ENCODE measurements at places on chromosomes 3 and 15.

GRCh38 chr3:150183678-150184425 is 213.2 kb upstream of the PFN2 start:
- DNase-seq, result peak; percentile 58

DNA sequence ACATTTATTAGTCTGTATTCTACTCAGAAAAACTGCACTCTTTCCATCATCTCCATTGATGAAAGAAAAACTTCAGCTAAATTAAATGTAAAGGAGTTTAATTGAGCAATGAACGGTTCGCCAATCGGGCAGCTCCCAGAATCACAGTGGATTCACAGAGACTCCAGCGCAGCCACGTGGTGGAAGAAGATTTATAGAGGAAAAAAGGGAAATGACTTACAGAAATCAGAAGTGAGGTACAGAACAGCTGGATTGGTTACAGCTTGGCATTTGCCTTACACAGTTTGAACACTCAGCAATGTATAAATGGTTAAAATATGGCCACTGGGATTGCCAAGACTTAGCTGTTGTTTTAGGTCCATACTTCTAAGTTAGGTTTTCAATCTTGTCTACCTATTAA is 2.8 kb upstream of the SUCLG2 start:
- DNase-seq, result no peak

GRCh38 chr3:157201648-157202278 is 41.8 kb upstream of the CCNL1 start:
- DNase-seq, result peak; percentile 68

DNA sequence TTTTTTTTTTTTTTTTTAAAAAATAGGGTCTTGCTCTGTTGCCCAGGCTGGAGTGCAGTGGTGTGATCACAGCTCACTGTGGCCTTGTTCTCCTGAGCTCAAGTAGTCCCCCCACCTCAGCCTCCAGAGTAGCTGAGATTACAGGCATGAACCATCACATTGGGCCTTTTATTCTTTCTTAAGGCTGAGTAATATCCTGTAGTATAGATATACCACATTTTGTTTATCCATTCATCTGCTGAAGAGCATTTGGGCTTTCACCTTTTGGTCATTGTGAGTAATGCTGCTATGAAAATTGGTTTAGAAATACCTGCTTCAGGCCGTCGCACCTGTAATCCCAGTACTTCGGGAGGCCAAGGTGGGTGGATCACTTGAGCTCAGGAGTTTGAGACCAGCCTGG is 42.6 kb downstream of the PAQR5 start:
- no peak for DNase-seq

DNA sequence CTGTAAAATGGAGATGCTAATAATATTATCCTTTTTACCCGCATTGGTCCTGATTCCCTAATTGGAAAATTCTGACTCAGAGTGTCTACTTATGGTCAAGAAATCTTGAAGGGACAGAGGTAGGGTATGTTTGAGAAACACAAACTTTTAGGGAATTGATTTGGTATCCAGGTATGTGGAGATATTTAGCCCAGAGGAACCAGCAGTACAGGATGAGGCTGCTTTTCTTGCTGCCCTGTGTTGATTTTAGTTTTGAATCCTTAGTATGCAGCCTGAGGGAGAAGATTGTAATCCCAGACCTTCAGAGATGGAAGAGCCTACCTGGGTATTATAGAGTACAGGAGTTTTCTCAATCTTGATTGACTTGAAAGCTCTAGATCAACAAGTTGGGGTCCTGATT is 569.1 kb downstream of the PDCD6IP start:
- no peak for DNase-seq

GRCh38 chr15:63912061-63912615 is 78.4 kb upstream of the HERC1 start:
- no peak for DNase-seq

GRCh38 chr3:81218023-81218422 is 543.4 kb downstream of the GBE1 start:
- DNase-seq, result no peak

DNA sequence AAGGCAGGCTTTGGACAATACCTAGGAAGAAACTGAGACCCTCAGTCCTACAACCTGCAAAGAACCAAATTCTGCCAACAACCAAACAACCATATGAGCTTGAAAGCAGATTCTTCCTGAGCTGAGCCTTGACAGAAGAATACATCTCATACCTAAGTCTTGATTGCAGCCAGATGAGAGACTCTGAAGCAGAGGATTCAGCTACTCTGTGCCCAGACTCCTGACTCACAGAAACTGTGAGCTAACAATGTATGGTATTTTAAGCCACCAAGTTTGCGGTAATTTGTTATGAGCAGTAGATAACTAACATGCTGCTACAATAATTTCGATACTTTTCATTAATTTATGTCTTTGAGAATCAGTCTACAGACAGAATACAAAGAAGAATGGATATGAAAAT is 325.1 kb upstream of the CBLB start:
- no peak for DNase-seq

DNA sequence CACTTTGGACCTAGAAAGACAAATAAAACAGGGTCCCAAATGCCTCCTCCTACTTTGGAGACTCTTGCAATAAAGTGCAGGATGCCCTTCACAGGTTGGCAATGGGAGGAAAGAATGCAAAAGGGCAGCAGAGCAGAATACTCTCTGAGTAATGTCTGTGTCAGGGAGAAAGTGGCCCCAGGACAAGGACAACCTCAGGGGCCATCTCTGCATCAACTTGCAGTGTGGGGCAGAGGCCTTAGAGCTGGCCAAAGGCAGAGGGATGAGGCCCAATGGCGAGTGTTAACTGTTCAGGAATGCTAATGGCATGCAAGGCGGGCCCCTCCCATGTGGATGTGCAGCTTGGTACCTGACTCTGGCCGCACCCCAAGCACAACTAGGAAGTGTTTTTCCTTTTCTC is 8.4 kb downstream of the UPK1B start:
- peak; percentile 83 for DNase-seq

DNA sequence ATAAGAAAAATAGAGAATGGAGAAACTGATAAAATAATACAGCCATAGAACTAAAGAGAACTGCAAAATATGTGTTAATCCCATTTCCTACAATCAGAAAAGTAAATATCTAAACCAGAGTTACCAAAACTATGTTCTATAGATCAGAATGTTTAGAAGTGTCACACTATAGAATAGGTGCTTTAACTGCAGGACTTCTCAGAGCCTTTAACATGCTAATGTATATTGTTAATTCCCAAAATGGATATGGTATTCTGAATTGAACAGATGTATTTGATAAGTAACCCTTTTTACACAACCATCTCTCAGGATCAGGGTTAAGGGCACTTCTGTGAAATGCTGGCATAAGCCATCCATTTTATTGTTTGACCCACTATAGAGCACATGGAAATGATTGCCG is 200.3 kb downstream of the SHOX2 start:
- DNase-seq, result no peak

DNA sequence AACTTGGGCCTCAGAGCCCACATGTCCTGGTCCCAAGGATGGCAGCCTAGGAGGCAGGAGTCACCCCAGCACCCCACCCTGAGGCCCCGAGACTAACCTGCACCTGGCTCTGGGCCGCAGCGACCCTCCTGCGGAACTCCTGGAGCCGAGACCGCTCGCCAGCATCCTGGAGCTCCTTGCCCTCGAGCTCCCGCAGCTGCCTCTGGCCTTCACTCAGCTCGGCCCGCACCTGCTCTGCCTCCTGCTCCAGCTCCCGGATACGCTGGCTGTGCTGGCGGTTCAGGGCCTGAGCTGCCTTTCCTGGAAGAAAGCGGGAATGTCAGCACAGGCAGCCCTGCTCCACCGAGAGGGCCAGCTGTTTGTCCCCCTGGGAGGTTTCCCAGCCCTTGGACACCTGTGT is 13.2 kb downstream of the KIF7 start:
- DNase-seq, result no peak

DNA sequence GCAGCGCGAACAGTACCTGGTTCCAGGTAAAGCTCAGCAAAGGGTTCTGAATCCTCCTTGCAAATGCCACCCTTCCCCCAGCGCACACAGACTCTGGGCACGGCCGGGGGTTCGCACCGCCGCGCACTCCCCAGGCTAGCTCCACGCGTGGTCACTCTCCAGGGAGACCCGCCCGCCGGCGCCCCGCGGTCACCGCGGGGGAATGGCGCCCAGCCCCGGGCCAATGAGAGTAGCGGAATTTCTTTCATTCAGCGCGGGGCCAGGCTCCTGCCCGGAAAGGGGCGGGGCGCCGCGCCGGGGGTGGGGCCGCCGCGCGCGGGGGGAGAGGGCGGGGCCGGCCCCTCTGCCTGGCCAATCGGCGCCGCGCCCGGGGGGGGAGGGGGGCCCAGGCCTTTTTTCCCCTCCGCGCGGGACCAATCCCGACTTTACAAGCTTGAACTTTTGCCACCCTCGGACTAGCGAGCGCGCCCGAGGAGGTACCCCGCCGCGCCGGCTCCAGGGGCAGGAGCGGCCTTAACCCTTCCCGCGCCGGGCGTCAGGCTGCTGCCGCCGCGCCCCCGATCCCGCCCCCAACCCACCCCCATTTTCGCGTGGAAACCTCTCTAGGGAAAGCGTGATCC is 1.1 kb upstream of the SMAD6 start:
- peak; percentile 78 for DNase-seq

DNA sequence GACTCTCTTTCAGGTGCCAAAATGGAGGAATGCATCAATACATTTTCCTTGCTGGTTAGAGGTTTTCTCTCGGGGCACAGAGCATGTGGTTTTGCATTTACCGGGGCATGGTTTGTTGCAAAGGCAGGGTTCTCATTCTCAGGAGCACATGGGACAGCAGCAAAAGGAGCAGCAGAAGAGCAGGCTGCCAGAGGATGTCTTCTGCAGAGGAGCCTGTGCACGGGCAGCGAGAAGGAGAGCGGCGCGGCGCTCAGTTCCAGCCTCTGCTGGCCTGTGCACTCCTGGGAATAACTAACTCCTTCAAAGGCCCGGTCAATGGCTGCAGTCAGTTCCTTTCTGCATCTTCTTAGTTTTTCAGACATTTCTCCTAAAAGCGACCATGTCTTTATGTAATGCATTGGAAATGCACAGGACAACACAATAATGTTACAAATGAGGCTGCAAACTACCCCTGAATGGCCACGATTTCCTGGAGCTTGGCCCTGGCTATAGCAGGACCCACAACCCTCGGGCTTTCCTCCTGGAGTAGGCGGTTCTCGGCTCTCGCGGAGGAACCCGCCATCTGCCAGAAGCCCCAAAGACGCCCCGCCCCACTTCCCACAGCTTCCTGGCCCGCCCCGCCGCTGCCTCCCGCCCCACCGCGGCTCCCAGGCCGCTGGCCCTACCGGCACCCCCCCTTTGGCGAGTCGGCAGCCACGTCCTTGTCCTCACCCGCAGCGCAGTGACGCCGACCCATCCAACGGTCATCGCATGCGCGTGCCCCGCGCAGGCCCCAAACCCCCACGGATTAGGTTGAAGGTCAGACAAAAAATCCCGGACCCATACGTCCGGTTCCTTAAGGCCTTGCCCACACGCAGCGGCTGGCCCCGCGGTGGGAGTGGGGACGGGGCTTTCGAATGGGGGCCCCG is at the start of gene C3orf62:
Gene C3orf62, minus strand, starts transcription at position 758 of the 908 bp plus-strand sequence. Its CDS starts 360 bp downstream, at position 398.
- DNase-seq, result no peak

- peak; percentile 68 for DNase-seq
Measured at GRCh38 chr15:76439542-76439941, 103.0 kb downstream of the ISL2 start.

- no peak for DNase-seq
Measured at GRCh38 chr3:12522721-12523120, 22.6 kb downstream of the MKRN2OS start.

DNA sequence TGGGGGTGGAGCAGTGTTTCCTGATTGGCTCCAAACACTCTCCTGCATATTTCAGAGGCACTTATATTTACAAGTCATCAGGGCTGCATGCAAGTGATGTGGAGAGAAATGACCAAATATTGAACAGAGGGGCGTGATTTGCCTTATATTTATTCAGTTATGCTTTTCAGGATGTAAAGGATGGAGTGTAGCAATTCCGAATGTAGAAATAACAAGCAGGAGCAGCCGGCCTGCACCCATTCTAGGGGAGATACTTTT is 19.4 kb upstream of the SEMA5B start:
- no peak for DNase-seq

- no peak for DNase-seq
Measured at GRCh38 chr3:6781092-6781491, 79.8 kb upstream of the GRM7 start.

DNA sequence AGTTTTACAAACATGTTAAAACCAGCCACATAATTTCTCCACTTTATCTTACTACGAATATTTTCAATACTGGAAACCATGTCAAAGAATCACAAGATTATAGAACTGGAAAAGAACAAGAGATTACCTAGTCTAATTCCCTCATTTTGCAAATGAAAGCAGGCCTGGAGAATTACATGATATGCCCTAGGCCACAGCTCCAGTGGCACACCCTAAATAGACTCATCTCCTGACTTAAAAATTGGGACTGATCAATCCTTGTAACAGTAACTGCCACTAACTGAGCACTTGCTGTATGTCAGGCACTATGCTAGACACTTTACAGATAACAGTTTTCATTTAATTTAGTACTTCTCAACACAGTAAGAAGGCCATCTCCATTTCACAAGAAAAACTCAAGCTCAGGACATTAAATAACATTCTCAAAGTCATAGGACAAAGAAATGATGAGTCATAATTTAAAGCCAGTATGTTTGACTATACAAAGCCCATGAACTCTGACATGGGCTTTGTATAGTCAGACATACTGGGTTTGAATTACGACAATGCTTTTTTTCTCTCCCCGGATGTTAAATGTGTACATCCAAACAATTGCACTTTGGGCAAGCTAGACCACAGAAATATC is 9.4 kb downstream of the IGSF11 start:
- no peak for DNase-seq

DNA sequence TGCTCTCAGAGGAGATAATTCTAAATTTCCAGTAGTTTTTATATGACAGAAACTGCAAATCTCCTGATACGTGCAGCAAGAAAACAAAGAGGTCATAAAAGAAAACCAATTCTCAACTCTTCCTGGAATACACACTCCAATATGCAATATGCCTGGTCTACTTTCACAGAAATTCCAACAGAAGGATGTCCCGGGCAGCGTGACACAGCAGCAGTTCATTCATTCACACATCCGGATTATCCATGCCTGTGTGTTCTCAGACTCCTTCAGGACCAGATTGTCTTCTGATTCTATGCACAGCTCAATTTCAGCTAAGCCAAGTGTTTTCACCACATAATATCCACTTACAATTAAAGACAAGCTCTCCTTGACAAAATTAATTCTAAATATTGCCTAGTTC is 64.3 kb downstream of the FBN1 start:
- DNase-seq, result no peak

DNA sequence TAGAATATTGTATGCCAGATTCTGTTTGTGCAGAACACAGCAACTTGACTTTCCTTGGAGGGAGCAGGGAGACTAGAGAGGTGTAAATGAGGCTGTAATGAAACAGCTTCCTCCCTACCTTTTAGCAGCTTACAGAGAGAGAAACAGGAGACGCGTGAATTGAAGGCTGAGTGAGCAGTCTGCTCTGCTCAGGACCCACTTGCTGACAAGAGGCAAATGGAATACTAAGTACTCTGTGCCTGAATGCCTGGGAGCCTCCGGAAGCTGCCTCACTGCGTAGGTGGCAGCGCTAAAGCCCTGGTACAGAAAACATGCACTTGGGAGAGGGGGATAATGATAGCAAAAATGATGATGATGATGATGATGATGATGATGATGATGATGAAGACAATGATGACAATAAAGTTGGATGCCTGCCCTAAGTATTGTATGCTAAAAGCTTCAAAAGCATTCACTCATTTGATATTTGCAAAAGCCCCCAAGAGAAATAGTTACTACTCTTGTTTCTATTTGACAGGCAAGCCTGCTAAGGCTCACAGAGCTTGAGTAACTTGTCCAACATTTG is 548.9 kb downstream of the NTRK3 start:
- DNase-seq, result no peak

- DNase-seq, result no peak
Measured at GRCh38 chr15:99842071-99842470, 108.8 kb upstream of the LYSMD4 start.

Data from PC-9 (cell line).